Right hindlimb (tissue), 1 donor: ENCODE measurements at places on chromosomes 5 and 9.

- DNase-seq, result no peak
Observed at GRCh38 chr9:135970128-135970815, 9.1 kb upstream of the UBAC1 start.

DNA sequence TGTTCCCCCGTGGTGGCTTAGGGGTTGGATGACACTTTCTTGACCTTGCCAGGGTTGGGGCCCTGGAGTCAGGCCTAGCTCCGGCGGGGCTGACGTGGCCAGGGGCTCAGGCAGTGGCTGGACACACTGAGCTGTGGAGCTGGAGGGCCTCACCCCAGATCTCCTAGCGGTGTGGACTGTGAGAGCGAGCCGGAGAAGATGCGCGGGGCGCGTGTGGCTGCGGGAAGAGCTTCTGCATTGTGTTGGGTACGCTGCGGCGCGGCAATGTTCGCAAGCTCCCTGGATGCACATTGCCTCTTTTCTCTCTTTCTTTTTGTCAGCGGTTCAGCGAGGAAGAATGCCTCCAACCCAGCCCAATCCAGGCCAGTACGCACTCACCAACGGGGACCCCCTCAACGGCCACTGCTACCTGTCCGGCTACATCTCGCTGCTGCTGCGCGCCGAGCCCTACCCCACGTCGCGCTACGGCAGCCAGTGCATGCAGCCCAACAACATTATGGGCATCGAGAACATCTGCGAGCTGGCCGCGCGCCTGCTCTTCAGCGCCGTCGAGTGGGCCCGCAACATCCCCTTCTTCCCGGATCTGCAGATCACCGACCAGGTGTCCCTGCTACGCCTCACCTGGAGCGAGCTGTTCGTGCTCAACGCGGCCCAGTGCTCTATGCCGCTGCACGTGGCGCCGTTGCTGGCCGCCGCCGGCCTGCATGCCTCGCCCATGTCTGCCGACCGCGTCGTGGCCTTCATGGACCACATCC lies 4.8 kb downstream of the NR2F1 start:
- no peak for DNase-seq

GRCh38 chr9:100219347-100219746 lies 120.3 kb downstream of the INVS start:
- no peak for DNase-seq

DNA sequence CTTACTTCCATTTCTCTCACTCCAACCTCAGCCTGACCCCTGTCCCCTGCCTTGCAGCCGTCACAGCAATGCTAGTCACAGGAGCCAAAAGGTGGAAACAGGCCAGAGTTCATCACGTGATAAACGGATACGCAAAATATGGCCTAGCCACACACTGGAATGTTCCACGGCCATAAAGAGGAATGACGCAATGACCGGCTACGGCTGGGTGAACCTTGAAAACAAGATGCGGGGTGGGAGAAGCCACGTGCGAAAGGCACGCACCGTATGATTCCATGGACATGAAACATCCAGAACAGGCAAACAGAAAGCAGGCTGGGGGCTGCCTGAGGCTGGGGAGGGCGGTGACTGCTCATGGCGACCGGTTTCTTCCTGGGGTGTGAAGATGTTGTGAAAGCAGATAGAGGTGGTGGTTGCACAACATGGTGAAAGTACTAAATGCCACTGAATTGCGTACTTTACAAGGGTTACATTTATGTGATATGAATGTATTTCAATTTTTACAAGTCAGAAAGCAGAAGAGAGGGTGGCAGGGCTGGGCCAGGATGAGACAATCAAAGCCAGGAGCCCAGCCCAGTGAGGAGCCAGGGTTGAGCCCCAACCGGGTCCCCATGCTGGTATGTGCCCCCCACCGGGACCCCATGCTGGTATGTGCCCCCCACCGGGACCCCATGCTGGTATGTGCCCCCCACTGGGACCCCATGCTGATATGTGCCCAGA lies 117.8 kb upstream of the SARDH start:
- DNase-seq, result no peak

DNA sequence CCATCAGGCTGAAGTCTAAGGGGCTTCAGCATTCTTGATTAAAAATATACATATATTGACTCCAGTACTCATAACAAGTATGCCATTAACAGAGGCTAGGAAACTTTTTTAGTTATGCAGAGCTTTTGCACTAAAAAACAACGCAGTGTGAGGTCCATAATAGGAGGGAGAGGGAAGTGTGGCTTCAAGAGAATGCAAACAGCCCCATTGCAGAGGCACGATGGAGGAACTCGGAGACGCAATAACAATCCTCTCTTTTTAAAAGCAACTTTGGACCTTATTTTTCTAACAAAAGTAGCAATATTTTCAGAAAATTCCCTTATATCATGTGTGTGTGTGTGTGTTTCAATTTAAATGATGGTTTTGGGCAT lies 150.0 kb upstream of the PTCH1 start:
- DNase-seq, result no peak

GRCh38 chr5:41345295-41345694 lies 132.0 kb upstream of the C6 start:
- no peak for DNase-seq

- DNase-seq, result no peak
Observed at GRCh38 chr5:142601432-142601831, 84.5 kb downstream of the FGF1 start.

DNA sequence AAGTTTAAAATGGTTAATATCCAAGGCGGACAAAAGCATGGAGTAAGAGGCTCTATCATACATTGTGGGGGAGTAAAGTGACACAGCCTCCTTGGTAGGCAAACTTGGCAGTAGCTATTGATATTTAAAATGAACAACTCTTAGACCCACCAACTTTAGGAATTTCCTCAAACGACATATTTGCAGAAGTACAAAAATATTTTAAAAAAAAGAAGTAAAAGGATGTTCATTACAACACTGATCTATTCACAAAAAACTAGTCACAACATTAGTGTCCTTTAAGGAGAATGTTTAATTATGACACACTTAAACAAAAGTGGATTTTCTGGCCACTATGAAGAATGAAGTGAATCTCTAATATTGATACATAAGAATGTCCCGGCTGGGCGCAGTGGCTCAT lies 1.7 kb downstream of the ALG2 start:
- no peak for DNase-seq

- DNase-seq, result peak; percentile 71
Observed at GRCh38 chr5:157575381-157576020, at the start of gene ADAM19. ADAM19 (minus strand) TSS chr5:157575775; CDS start chr5:157575696, 79 bp downstream.
